Activated CD4-positive, alpha-beta T cell treated with anti-CD3 and anti-CD28 coated beads for 24 hours (primary cell): ENCODE measurements at places on chromosomes 6 and 20.

DNA sequence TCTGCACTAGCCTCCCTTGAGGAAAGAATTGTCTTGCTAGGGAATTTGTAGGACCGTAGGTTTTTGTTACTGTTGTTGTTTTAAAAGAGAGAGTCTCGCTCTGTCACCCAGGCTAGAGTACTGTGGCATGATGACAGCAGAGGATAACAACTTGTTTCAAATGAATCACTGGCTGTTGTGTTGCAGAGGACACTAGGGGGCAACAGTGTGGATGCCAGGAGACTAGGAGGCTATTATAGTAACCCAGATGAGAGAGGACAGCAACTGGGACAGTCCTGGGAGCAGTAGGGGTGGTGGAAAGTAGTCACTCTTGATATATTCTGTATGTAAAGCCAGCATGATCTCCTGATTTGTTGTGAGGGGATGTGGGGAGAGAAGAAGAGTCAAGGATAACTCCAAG, 41.8 kb upstream of the LAMA4 start:
- DNase-seq: no peak

GRCh38 chr6:64084185-64084663, 448.6 kb downstream of the PHF3 start:
- no peak for DNase-seq

DNA sequence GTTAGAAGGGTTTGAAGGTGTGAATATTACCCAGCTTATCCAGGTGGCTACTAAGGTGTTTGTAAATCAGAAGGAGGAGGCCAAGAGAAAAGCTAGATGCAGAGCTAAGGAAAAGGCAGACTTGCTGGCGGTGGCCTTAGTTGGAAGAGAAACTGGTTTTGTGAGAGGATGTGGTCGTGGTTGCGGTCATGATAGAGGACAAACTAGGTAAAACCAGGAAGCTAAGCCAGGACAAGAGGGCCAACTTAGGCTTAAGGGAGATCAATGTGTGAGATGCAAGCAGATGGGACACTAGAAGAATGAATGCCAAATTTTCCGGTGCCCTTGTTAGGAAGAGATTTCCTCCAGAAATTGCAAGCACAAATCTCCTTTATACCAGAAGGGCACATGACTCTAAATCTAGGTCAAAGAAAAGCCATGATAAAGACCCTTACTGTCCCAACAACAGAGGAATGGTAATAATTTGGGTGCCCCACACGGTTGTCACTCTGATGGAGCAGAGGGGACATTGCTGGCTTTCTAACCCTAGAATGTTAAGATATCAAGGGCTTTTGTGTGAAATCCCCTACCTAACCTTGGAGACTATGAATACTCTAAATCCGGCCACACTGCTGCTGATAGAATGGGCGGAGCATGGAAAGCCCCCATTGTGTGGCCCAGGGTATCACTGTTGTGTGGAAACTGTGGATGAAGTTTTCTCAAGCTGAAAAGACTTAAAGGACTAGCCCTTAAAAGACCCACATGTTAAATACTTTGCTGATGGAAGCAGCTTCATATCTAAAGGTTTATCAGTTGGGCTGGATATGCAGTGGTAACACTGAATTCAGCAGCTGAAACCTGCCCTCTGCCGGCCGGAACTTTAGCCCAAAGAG, 7.8 kb downstream of the IL22RA2 start:
- DNase-seq: no peak

DNA sequence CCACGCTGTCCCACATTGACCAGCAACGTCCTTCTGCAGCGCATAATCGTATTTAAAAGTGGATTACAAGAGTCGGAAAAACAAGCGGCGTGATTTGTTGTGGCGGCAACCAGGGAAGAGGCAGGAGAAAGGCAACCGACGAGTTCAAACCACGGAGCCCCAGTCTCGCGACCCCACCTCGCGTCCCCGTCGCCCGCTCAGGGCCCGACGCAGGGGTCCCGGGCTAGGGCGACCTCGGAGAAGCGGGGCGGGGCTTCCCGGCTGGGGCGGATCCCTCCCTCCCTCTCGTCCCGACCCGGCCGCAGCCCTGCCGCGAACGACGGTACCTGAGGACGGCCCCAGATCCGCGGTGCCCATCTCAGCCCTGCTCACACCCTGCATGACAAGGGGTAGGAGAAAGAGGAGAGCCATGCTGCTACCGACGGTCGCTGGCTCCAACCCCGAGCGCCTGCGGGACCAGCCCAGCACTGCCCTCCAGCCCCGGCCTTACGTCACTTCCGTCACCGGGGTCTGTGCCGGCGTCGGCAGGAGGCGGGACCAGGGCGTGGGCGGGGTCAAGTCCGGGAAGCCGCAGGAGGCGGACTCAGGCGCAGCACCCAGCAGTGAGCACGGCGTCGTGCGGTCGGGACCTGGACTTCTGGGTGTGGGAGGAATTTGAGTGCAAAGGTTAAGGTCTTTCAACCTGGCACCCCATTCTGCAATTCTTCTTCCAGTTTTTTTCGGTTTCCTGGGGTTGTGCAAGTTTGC, at the start of gene IFNGR1:
Gene IFNGR1 (minus strand): TSS at position 469 of the 747 bp plus-strand sequence. CDS start 58 bp downstream, at position 411.
- peak; percentile 97 for DNase-seq

DNA sequence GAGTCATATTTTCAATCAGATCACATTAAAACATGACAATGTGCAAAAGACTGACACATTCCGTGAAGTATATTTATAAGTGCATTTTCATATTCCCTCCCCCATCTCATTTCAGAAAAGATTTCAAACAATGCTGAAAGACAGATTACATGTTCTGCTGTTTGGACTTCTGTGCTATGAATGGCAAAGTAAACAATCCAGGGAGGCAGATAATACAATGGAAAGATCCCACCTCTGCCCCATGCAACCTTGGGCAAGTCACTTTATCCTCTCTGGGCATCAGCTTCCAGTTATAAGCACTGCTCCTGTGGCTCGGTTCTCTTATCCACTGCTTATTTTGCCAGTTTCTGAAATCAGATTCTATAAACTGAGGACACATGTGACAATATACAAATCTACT, 110.2 kb downstream of the RCAN2 start:
- no peak for DNase-seq

DNA sequence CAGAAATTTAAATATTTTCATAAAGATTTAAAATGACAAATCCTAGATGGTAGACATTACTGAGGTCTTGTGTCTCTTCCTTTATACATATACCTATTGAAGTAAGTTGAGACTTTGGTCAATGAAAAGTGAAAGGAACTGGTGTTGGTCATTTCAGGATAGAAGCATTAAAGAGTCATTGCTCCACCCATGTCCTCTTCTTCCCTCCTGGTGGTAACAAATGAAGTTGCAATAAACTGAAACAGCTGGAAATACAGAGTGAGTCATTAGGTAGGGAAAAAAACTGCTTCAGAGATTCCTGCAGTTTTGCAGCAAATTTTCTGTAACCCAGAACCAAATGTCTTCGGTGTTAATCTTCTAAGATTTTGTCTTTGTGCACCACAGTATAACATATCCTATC, 448.0 kb downstream of the EYS start:
- no peak for DNase-seq

DNA sequence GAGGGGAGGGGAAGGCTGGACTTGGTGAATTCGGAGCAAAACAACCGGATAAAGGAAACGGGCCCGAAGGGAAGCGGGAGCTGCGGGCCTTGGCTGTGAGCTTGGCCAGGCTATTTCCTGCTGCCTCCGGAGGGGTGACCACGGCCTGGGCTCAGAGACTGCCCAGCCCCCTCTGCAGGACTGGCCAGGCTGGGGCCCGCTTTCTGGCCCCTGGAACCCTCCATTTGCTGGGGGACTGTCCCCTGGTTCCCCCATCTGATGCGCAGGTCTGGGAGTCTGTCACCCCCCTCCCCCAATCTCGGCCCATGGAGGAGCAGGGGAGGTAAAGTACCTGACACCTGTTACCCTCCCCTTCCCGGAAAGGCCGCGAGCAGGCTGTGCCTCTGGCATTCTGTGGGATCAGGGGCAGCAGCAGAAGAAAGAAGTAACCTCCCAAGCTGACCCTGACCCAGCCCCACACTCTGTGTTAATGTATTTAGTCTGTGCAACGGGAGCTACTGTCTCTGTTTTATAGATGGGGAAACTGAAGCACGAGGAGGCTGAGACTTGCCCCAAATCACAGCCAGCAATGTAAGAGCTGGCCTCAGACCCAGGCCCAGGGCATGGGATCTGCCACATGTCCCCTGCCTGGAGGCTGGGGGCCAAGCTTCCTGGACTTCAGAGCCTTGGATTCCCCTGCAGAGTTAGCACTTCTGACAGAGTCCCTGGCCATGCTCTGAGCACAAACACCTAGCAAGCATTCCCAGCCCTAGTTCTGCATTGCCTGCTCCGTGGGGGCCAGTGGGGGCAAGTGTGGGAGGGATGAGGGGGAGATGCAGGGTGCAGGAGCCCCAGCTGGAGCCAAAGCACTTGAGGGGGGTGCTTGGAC, 3.5 kb downstream of the C20orf204 start:
- no peak for DNase-seq

DNA sequence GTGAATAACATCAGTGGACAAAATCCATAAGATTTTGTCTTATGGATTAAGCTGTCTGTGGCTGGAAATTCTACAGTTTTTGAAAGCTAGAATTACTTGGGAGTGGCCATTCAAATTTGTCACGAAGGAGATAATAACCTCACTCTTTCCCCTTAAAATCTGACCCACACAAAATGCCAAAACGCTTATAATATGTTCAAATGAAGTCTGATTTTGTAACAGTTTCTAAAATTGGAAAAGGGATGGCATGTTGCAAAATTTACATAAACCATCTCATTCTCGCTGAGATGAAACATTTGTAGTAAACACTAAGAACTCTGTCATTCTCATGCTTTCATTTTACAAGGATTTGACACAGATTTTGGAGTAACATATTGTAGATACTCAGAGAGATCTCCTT, 112.7 kb downstream of the GJA1 start:
- no peak for DNase-seq

DNA sequence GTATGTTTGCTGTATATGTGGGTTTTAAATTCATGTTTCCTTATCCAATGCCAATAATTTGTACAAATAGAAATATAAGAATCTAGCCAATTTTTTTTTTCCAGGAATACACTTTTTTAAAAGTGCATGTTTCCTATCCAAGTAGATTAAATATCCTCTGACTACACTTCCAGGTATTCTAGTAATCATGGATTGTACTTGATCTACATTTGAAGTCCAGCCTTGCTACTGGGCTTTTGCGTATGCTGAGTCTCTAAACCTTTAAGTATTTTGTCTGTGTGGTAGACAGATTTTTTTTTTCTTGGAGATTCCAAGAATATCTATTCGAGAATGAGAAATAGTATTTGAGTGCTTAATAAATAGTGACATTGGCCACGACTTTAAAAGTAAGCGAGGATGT, 188.3 kb downstream of the SASH1 start:
- DNase-seq: no peak

DNA sequence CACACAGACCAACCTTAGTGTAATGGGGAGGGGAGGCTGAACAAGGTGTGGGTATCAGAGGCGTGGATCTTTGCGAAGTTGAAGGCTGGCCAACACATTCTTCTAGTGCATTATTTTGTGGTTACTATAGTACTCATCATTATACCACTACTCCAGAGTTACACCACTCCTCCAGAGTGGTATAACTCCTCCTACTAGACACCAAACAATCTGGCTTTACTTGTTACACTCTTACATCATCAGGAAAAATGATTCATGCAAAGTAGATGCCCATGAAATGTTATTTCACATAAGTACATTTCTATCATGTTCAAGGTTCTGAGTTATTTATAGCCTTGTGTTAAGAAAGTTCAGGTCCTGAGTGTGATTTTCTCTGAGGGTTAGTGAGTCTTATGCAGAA, 443.1 kb upstream of the OPRM1 start:
- no peak for DNase-seq

DNA sequence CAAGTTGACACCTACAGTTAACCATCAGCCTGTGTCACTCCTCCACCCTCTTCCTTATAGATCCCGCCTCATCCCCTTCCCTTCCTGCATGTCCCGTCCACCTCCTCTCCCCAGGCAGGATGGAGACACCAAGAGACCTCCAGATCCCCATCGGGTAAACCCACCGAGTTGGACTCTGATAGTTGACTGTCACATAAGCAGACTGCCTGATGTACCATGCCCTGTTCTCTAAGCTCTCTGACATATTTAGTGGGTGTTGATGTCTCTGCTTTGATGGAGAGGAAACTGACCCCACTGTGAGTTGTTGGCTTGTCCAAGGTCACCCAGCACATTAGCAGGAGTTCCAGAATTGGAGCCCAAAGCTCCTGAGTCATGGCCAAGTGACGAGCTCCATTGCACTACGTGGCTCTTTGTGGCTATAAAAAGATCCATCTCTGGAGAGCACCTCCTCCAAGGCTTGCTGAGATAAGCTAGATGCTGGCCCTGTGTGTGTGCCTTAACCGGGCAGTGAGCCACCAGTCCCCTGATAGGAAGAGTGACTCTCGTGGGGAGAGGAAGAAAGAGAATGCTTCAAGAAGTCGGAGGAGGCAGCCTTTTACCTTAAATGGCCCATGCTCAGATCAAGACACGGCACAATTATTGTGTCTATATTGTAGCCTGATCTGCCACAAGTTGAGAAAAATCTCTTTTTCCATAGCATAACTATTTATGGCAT, 236.0 kb upstream of the ECI2 start:
- DNase-seq: no peak

DNA sequence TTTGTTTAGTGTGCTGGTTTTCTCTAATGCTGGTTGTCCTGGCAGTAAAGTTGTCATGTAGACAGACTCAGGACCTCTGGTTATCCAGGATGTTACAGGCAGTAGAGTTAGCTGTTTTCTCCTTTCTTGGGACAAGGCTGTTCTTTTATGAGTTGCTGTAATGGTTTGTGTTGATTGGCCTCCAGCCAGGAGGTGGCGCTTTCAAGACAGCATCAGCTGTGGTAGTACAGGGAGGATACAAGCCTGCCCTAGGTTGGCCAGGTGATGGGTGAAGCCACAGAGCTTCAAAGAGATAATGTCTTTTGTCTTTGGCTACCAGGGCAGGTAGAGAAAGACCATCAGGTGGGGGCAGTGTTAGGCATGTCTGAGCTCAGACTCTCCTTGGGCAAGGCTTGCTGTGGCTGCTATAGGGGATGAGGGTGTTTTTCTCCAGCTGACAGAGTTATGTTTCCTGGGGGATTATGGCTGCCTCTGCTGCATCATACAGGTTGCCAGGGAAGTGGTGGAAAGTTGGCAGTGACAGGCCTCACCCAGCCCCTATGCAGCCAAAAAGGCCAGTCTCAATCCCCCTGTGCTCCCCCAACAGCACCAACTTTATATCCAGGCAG, 127.2 kb upstream of the TAB2 start:
- DNase-seq: peak; percentile 52

GRCh38 chr6:7489376-7489775, 52.1 kb upstream of the DSP start:
- no peak for DNase-seq

GRCh38 chr6:168616816-168617765, 176.1 kb downstream of the SMOC2 start:
- no peak for DNase-seq

GRCh38 chr20:2197166-2197565, 95.5 kb downstream of the STK35 start:
- DNase-seq: no peak

- DNase-seq: no peak
Measured at GRCh38 chr6:139834232-139834631, 459.8 kb upstream of the CITED2 start.

DNA sequence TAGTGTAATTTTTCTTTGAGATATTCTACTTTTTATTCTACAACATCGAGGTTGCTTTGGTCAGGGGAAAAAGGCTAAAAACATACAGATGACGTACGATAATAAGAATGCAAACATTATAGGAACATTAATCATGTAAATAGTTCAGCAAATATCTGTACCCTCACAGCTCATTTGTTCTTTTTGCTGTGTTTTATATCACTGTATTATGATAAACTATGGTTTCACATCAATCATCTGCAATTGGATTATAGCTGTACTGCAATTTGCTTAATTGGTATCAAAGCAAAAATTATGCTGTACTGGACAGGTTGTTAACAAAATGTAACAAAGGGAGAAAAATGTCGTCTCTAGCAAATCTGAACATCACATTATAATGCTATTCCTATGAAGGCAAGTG, 597.1 kb downstream of the EPHA7 start:
- no peak for DNase-seq
